ENCODE measurements at places on chromosomes 2 and 18. TPM values are rescaled to one million over a fixed set of nuclear protein-coding genes. Genes with fewer than 3 reads are reported as not detected.

Gene RBMS1
- polyA plus RNA-seq, result 43.2 TPM

GRCh38 chr2:197210430-197210829, 100.2 kb downstream of the ANKRD44 start:
- no peak overlapping the region for H3K27ac ChIP-seq
- H3K4me1 ChIP-seq, result no peaks in the 10 kb centered on the region
- no peak overlapping the region for H3K4me3 ChIP-seq
- no peaks in the 10 kb centered on the region for H3K27me3 ChIP-seq
- H3K36me3 ChIP-seq, result no peaks in the 10 kb centered on the region

DNA sequence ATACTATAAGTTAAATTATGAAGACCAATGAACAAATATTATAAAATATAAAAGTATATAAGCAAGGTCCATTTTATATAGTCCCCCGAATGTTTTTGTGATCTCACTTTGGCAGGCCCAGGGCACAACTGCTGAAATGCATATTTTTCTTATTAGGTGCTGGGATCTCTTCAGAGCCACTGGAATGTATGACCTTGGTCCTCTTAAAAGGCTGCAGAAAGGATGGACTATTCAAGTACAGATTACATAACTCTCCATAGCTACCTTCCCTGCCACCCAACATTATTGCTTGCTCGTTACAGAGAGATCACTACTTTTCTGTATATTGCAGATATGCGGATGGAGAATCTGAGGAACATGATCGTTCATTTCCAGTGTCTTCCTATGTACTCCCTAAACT, 925.6 kb upstream of the CELF4 start:
- H3K4me1 ChIP-seq, result no peaks in the 10 kb centered on the region
- no peak overlapping the region for H3K27ac ChIP-seq
- H3K36me3 ChIP-seq, result no peaks in the 10 kb centered on the region
- no peak for DNase-seq

Gene HOXD8
- polyA plus RNA-seq, result 8.2 TPM

Gene ANTXR1
- polyA plus RNA-seq, result 24.3 TPM

Gene RHOB
- 120 TPM for polyA plus RNA-seq

DNA sequence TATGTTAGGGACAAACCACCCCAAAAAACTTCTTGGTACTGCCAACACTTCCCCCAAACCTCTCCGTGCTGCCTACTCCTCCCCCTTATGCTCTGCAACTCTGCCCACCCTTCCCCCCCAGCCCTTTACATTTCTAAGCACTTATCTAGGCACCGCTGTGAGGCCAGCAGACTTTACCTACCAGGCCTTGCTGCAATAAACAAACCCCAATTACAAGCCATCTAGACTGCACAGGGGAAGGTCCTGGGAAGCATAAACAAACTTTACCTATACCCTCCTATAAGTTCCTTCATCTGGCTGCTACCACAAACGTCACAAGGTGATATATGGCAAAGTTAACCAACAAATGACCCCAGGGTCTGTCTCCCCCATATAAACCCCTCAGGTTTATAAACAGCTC, 259.4 kb upstream of the GULP1 start:
- H3K4me1 ChIP-seq, result no peaks in the 10 kb centered on the region
- DNase-seq, result no peak
- H3K4me3 ChIP-seq, result no peak overlapping the region
- no peak overlapping the region for H3K27ac ChIP-seq

Gene TRIM43
- polyA plus RNA-seq, result not detected

DNA sequence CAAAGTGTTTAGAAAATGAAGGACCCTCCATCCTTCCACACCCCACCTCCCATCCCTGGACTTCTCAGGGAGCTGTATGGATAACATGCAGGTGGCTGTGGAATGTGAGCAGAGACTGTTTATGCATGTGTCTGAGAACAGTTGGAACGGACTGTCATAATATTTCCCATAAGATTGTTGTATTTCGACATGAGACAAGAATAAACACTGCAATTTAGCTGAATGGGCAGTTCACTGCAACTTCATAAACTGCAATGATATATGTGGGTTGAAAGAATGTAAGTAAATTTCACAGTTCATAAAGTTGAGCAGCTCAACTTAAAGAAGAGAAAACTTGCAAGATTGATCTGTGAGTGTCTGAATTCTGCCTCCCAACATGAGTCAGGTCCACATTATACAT, 74.6 kb downstream of the MEP1B start:
- peaks cover 3% of the 10 kb centered on the region for H3K36me3 ChIP-seq
- no peaks in the 10 kb centered on the region for H3K4me1 ChIP-seq
- no peak for DNase-seq

Gene EIF2AK3
- polyA plus RNA-seq, result 6.7 TPM

DNA sequence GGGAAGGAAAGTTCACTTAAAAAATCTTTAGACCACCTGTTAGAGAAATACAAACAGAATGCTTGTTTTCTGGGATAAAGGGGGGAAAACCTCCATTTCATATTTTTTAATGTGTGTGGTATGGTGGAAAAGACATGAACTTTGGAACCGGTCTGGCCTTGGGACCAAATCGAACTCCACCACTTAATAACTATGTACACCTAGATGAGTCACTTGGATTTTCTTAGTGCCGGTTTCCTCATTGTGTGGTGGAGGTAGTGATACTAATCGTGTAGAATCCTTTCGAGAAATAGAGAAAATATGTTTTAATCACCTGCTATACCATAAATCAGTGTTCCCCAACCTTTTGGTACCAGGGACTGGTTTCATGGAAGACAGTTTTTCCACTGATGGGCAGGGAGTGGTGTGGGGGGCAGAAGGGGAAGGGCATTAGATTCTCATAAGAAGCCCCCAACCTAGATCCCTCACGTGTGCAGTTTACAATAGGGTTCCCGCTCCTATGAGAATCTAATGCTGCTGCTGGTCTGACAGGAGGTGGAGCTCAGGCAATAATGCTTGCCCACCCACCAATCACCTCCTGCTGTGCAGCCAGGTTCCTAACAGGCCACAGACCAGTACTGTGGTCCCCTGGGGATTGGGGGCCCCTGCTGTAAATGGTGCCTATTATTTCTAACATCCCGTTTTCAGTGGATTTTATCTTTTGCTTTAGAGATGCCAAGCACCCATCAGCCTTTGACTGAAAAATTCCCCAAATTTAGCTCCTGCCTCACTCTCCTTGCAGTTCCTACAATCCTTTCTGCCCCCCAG, 308.8 kb downstream of the PRKCE start:
- H3K36me3 ChIP-seq, result no peaks in the 10 kb centered on the region
- no peak overlapping the region for H3K27ac ChIP-seq
- no peak for DNase-seq
- H3K27me3 ChIP-seq, result no peaks in the 10 kb centered on the region

DNA sequence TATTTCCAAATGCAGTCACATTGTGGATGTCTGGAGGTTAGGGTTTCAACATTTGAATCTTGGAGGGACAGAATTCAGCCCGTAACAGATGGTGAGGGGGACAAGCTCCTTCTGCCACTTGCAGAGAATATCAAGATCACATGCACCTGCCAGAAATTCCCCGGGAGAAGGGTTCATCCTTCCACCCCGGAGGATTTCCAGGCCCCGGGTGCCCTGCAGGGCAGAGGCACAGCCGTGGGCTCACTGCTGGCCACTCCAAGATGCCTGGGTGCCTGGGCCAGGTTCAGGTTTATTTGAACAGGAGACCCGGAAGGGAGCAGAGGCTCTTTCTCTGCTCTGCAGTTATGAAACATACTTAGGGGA, 38.2 kb upstream of the MGAT4A start:
- no peaks in the 10 kb centered on the region for H3K4me1 ChIP-seq
- no peak overlapping the region for H3K27ac ChIP-seq
- H3K27me3 ChIP-seq, result no peaks in the 10 kb centered on the region
- no peaks in the 10 kb centered on the region for H3K36me3 ChIP-seq

Gene RNF125
- polyA plus RNA-seq, result 2.3 TPM

DNA sequence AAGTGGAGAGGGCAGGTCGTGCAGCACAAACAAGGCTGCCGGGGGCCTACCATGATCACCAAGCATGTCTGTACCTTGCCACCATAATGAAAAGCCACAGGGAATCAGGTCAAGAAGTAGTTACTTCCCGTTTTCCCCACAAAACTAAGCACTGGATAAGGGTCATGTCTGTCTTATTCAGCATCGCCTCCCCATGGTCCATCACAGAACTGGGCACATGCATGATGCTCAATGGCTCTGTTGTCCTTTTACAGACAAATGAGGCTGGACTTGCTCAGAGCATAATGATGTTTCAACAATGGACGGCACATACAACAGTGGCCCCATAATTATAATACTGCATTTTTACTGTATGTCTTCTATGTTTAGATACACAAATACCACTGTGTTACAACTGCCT, 27.5 kb downstream of the REEP1 start:
- no peaks in the 10 kb centered on the region for H3K36me3 ChIP-seq
- DNase-seq, result no peak
- H3K4me3 ChIP-seq, result no peak overlapping the region
- peaks cover 25% of the 10 kb centered on the region for H3K4me1 ChIP-seq

Gene CIB4
- polyA plus RNA-seq, result not detected

DNA sequence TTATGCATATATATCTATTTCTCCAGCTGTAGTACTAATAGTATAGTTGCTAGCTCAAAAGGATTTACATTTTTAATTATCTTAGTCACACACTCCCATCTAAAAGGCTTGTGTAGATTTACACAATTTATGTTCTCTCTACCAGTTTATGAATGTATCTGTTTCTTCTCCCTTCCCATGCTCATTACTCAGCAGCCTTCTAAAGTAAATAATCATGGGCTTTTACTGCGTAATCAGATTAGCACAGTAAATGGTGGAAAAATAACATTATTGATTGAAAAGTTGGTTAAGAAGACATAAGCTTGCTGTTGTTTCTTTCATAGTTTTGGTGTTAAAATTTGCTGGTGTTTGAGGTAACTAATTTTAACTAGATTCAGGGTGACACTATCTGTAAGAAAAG, 81.8 kb downstream of the PTPN4 start:
- H3K27ac ChIP-seq, result no peak overlapping the region
- no peak overlapping the region for H3K4me3 ChIP-seq
- H3K36me3 ChIP-seq, result no peaks in the 10 kb centered on the region
- H3K4me1 ChIP-seq, result peaks cover 12% of the 10 kb centered on the region
- H3K27me3 ChIP-seq, result no peaks in the 10 kb centered on the region

DNA sequence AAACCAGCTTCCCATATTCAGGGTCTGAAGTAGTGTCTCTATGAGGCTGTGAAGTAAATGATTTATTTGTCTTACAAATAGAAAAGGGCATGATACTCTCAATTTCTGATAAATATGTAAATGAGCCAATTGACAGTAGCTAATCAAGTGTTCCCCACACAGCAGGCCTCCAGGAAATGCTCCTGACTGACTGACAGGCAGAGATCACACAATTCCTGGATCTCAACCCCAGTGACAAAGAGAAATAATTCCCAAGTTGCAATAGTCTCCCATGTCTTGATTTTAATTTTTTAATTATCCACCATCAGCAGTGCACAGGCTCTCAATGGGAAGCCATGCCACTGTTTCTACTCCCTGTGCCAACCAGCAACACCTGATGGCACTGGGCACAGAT, 390.4 kb downstream of the SOX11 start:
- no peak for DNase-seq
- H3K4me3 ChIP-seq, result no peak overlapping the region
- H3K36me3 ChIP-seq, result no peaks in the 10 kb centered on the region
- H3K27ac ChIP-seq, result no peak overlapping the region
- peaks cover 3% of the 10 kb centered on the region for H3K27me3 ChIP-seq

GRCh38 chr18:3815991-3816390, 366.0 kb downstream of the TGIF1 start:
- H3K36me3 ChIP-seq, result no peaks in the 10 kb centered on the region
- H3K27me3 ChIP-seq, result no peaks in the 10 kb centered on the region
- H3K4me3 ChIP-seq, result no peak overlapping the region
- no peak overlapping the region for H3K27ac ChIP-seq
- H3K4me1 ChIP-seq, result no peaks in the 10 kb centered on the region
- no peak for DNase-seq

GRCh38 chr2:183078163-183078463, 434 bp upstream of the DUSP19 start:
- no peak for DNase-seq
- H3K4me1 ChIP-seq, result peaks cover 7% of the 10 kb centered on the region
- no peaks in the 10 kb centered on the region for H3K27me3 ChIP-seq
- peak overlapping the region; percentile 70 for H3K4me3 ChIP-seq
- H3K36me3 ChIP-seq, result no peaks in the 10 kb centered on the region
- peak overlapping the region; percentile 80 for H3K27ac ChIP-seq
